ENCODE measurements at places on chromosomes 3 and 15.

DNA sequence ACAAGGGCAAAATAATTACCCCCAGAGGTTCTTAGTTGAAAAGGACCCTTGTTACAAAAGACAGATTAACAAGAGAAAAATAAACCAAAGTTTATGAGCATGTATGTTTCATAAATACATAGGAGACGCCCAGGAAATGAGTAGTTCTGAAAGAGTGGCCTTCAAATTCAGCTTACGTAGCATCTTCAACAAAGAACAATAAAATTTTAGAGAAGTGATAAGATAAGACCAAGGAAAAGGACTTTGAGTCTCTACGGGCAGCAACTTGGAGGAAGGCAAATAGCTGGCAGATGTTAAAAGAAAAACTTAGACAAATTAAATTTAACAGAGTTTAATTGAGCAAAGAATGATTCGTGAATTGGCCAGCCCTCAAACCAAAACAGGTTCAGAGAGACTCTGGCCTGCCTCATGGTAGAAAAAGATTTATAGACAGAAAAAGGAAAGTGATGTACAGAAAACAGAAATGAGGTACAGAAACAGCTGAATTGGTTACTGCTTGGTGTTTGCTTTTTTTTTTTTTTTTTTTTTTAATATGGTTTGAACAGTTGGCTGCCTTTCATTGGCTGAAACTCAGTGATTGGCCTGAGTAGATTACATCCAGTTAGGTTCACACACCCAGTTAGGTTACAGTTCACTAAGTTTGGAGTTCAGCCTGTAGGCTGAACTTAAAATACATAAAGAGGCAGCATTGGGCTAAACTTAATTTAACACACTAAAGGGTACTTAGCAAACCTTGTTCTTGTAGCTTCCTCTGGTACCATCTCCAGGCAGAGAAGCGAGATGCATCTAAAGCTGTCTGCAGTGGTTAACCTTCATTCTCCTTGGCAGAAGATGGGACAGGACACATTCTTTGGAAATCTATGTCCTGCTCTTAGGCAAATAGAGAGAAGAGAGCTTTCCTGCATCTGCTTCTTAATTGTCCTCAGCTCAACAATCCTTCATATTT, 23.2 kb downstream of the C2CD4B start:
- no peak for DNase-seq

- DNase-seq: no peak
Observed at GRCh38 chr15:91135201-91136130, 35.4 kb downstream of the SV2B start.

GRCh38 chr3:7625021-7625420, 764.1 kb downstream of the GRM7 start:
- no peak for DNase-seq

DNA sequence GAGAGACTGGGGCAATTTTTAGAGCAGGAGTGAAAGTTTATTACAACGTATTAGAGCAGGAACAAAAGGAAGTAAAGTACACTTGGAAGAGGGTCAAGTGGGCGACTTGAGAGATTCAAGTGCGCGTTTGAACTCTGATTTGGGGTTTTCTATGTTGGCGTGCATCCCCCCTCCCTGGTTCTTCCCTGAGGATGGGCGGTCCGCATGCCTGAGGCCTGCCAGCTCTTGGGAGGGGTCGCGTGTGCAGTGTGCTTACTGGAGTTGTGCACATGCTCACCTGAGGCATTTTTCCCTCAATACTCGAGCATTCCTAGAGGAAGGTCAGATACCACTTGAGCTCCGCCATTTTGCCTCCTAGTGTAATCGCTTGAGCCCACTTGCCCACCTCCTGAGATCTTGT, 10.4 kb upstream of the CHAC1 start:
- no peak for DNase-seq

DNA sequence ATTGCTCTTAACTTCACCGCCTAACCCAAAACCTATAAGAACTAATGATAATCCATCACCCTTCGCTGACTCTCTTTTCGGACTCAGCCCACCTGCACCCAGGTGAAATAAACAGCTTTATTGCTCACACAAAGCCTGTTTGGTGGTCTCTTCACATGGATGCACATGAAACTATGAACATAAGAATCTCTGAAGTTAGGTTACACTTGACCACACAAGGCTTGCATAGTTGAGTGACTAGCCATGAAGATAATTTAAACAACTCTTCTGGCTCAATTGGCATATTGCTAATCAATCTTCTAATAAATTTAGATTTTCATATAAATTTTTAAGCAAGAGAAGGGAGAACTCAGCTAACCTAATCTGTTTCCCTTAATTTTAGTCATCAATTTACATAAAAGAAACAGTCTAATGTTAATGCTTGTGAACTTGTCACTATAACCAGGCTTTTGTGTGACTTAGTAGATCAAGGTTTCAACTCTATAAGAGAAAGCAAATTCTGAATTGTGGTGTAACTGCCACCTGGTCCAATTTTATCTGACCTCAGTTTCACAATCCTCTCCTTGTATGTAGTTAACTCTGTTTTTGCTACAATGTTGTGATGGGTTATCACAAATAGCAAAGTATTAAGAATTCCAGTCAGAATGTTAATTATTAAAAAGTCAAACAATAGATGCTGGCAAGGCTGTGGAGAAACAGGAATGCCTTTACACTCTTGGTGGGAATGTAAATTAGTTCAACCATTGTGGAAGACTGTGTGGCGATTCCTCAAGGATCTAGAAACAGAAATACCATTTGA, 82.0 kb downstream of the HHLA2 start:
- DNase-seq: no peak

GRCh38 chr3:107684431-107684925, 161.7 kb downstream of the BBX start:
- no peak for DNase-seq

- no peak for DNase-seq
Observed at GRCh38 chr3:38311476-38311875, 29.4 kb downstream of the SLC22A14 start.

DNA sequence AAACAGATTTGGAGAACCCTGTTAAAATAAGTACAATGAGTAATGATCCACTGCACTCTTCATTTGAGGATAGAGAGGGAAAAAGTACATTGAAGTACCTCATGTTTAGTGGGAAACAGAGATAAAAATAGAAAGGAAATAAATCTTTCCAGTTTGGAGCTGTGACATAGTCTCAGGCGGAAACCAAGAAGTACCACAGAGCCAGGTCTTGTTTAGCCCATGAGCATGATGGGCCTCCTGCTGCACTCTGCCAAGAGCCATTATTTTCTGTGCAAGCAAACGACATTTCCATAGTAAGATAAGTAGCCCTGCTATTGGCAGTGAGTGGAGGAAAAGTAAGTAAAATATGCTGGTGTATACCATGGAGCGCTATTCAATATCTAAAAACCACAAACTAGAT, 796.1 kb downstream of the TBL1XR1 start:
- no peak for DNase-seq

DNA sequence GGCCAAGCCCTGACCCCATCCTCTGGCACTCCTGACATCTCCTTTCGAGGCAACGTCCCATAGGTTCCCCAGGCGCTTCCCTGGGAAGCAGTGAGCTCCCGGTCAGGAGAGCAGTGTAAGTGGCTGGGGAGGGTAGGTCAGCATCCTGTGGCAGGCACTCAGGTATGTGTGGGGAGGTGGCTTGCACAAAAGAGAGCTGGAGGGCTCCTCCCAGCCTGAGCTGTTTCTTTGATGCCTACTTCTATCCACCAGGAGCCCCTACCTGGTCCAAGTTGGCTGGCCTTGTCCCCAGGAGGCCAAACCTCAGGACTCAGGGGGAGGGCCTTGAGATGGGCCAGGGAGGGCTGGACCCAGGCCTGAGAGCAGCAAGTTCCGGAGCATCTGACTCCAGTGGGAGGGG, 31.7 kb upstream of the LINGO1 start:
- no peak for DNase-seq

DNA sequence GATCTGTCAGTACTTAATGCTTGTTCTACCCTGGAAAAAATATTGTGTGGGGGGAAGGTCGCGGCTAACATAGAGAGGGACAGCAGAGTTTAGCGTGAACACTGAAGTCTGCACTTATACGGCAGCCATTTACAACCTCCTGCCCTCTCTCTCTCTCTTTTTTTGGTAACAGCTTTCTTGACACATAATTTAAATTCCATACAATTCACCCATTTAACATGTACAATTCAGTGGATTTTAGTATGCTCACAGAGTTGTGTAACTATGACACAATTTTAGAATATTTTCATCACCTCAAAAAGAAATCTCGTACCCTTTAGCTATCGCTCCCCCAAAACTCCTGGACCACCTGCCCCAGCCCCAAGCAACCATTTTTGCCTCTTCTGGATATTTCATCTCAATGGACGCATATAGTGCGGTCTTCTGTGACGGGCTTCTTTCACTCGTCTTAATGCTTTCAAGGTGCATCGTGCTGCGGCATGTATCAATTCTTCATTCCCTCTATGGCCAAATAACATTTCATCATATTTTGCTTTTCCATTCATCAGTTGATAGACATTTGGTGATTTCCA, 141.8 kb downstream of the XXYLT1 start:
- DNase-seq: no peak

GRCh38 chr15:62150445-62150844, 14.6 kb downstream of the C2CD4B start:
- no peak for DNase-seq

- peak; percentile 51 for DNase-seq
Observed at GRCh38 chr15:92809880-92810361, 90.2 kb upstream of the CHD2 start.
